ENCODE measurements at places on chromosomes 6 and 20. TPM values are rescaled to one million over a fixed set of nuclear protein-coding genes. Genes with fewer than 3 reads are reported as not detected.

TRIM15 gene
- total RNA-seq: 0.48 TPM

SUMO4 gene
- total RNA-seq: 1.3 TPM

ASIP gene
- not detected for total RNA-seq

DNA sequence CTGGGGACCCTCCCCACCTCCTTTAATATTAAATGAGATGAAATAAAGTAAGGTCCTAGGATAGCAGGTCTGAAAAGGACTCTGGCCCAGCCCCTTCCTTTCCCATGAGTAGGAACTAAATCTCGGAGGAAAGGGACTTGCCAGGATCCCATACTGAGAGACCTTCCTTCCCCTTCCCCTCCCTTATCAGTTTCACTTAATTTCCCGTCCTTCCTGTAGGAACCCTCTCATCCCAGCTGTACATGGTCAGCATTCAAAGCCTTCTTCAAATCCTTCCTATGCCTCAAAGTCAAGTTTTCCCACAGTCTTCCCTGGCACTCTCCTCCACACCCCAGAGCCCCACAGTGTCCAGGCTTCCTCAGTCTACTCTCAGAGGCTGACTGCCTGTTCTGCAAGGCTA lies 71.3 kb upstream of the MYL9 start:
- DNase-seq: no peak

DNA sequence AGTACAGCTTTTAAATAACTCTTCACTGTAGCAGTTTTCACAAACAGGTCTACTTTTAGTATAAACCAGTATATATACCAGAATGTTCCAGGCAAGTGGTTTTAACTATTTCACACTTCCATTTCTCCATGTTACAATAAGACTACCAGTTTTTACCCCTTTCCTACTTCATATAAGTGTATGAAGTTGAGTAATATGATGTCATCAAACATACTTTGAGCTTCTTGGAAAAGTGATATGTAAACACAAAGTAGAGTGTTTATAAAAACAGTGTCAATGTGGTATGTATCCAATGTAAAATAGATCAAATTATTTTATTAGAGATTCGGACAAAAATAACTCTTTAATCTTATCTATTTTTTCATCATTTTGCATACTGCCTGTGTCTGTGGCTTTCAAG lies 2.5 kb upstream of the PAQR8 start:
- no peak for DNase-seq

- no peak for DNase-seq
Measured at GRCh38 chr6:32862725-32863124, 8.7 kb downstream of the PSMB9 start.

GRCh38 chr6:158334534-158334933 lies 22.3 kb downstream of the TULP4 start:
- no peak for DNase-seq

- no peak for DNase-seq
Measured at GRCh38 chr6:156068881-156069280, 613.2 kb upstream of the NOX3 start.

- DNase-seq: no peak
Measured at GRCh38 chr20:58246346-58246745, 17.9 kb upstream of the ANKRD60 start.

DNA sequence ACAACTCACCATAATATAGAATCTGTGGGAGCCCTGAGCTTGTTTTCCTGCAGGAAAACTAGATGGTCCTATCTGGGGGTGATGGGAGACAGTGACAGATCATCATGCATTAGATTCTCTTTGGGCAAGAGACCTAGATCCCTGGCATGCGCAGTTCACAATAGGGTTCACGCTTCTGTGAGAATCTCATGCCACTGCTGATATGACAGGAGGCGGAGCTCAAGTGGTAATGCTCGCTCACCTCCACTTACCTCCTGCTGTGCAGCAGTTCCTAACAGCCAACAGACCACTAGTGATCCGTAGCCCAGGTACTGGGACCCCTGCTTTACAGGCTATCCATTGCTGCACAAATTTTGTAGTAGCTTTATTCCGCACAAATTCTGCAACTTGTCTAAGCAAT lies 84.5 kb downstream of the HIVEP2 start:
- no peak for DNase-seq

- no peak for DNase-seq
Measured at GRCh38 chr6:12602342-12602741, 114.2 kb upstream of the PHACTR1 start.

GRCh38 chr20:63156221-63156671 lies 59.7 kb downstream of the YTHDF1 start:
- DNase-seq: no peak

DNA sequence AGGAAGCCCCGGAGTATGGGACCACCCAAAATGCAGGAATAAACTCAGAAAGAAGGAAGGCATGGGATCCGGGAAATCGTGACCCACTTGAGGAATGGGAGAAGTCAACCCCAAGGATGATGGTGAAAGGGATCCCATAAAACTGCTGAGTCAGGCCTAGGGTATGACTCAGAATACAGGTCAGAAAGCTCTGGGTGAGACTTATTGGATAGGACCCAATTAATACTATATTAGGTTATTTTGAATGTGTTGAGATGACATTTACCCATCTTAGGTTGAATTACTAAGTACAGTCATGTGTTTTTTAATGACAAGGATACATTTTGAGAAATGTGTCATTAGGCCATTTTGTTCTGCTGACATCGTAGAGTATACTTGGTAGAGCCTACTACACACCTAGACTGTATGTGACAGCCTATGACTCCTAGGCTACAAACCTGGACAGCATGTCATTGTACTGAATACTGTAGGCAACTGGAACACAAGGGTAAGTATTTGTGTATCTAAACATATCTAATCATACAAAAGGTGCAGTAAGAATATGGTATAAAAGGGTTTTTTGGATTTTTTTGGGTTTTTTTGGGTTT lies 17.1 kb upstream of the HIVEP1 start:
- DNase-seq: no peak

DNA sequence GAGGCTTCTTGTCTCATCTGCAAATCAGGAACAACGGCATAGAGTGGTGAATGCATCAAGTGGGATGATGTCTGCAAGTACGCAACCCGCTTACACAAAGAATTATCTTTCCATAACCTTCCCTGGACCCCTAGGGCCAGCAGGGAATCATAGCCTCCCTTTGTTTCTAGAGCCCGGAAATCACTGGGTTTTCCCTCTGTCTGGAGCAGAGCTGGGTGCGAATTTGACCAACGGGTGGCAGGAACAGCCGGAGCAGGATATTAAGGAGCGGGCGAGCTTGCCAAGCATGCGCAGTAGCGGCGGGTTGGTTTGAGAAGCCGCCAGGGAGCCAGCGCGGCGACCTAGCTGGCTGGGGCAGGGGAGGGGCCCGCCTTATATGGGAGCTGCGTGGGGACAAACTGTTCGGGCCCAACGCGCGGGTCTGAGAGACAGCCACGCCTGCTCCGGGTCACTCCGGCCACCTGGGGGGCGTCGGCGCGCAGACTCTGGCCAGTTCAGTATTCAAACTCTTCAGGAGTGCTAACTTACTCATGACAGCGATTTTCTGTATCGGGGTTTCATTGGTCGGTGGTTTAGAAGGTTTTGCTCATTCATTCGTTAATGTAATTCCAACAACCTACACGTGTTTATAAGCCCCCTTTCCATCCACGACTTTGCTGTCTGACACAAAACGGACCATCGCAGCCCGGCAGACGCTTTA lies 1.6 kb upstream of the KIF16B start:
- peak; percentile 71 for DNase-seq

- no peak for DNase-seq
Measured at GRCh38 chr6:40714143-40714542, 127.0 kb upstream of the LRFN2 start.

DNA sequence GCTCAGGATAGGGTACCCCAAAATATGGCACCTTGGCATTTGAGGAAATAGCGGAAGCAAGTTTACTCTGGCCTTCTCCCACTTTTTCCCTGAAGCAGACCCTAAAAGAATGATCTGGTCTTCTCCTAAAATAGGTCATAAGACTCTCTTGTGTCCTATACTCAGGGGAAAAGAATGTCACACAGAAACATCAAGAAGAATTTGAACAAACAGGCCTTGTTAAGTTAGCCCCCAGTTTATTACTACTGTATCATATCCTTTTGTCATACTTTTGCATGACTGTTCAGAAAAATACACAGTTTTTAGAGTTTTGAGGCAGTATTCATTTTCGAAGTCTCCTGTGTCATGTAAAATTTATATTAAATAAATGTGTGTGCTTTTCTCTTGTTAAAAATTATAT lies 12.5 kb downstream of the TAAR2 start:
- DNase-seq: no peak

GRCh38 chr6:83151114-83151513 lies 42.0 kb downstream of the PGM3 start:
- no peak for DNase-seq

GRCh38 chr6:27502508-27503435 lies 29.9 kb upstream of the ZNF184 start:
- DNase-seq: peak; percentile 86

DNA sequence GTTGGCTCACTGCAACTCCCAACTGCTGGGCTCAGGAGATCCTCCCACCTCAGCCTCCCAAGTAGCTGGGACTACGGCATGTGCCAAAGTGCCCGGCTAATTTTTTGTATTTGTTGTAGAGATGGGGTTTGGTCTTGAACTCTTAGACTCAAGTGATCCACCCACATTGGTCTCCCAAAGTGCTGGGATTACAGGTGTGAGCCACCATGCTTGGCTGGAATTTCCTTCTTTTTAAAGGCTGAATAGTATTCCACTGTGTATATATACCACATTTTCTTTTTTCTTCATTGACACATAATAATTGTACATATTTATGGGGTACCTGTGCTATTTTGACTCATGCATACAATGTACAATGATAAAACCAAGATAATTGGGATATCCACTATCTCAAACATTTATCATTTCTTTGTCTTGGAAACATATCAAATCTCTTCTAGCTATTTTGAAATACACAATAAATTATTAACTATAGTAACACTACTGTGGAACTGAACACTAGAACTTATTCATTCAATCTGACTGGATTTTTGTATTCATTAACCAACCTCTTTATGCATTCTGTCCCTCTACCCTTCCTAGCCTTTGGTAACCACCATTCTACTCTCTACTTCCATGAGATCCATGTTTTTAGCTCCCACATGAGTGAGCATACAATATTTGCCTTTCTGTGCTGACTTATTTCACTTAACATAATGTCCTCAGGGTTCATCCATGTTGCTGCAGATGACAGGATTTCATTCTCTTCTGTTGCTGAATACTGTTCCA lies 7.8 kb downstream of the MDC1 start:
- DNase-seq: no peak

DNA sequence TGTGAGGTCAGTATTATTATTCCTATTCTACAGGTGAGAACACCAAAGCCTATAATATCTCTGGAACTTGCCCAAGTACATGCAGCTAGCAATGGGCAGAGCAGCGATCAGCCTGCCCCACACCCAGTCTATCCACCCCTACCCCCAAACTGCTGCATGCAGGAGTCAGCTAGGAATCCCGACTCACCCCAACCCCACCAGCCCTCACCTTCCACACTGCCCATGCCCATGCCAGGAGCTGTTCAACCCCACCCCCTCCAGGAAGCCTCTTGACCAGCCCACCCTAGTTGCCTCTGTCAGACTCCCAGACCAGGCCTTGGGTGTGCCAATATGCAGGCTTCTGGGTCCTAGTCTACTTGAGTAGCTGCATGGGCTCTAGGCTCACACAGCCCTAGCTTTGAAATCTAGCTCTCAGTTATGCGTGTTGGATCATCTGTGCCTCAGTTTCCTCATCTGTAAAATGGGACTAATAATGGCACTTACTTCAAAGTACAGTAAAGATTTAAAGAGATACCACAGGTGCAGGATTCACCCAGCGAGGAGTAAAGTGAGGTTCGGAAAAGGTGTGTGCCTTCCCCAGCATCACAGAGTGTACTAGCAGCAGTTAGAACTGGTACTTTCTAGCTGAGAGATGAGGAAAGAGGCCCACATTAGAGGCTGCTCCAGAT lies 173.2 kb downstream of the VEGFA start:
- no peak for DNase-seq

DNA sequence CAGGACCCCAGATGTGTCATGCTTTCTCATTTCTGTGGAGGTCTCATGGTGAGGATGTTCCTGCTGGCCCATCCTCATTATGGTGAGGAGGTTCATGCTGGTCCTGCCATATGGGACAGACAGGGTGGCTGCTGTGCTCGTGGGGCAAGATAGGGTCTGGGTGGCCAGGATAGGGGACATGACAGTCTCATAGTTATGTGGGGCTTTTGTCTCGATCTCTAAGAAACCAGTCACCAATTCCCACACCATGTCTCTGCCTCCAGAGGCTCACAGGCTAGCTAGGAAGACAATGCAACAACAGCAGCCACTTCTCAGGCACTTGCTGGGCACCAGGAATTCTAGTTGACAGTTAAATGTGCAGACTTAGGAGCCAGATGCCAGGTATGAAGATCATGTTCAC lies 4.2 kb upstream of the MAPK13 start:
- DNase-seq: no peak

All from H1 (cell line).